ENCODE measurements at places on chromosomes 7 and 10.
A peak's percentile ranks its signal among the peaks of the same experiment; 100 is the strongest.

DNA sequence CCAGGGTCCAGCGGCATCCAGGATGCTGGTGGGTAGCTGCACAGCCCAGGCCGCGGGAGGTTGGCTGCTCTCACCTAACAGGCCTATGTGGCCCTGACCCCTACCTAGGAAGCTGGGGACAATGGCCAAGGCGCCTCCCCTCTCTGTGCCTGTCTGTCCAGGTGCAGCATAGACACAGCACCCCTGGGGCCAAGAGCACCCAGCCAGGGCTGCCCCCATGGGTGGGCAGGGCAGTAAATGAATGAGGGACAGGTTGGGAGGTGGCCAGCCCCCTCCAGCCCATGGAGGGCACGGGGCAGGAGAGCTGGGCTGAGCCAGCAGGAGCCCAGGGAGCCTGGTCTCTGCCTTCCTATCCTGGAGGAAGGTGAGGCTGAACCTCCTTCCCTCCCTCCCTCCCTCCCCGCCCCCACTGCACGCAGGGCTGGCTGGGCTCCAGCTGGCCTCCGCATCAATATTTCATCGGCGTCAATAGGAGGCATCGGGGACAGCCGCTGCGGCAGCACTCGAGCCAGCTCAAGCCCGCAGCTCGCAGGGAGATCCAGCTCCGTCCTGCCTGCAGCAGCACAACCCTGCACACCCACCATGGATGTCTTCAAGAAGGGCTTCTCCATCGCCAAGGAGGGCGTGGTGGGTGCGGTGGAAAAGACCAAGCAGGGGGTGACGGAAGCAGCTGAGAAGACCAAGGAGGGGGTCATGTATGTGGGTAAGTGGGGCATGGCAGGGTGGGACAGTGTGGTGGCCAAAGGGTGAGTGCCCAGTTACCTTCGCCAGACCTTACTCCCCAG, at the start of gene SNCG:
SNCG (plus strand) TSS at position 484 of the 785 bp plus-strand sequence; CDS start at position 583, 99 bp downstream.
- DNase-seq, result peak; percentile 85

- DNase-seq, result no peak
Measured at GRCh38 chr10:104090611-104091010, 4.9 kb upstream of the COL17A1 start.

DNA sequence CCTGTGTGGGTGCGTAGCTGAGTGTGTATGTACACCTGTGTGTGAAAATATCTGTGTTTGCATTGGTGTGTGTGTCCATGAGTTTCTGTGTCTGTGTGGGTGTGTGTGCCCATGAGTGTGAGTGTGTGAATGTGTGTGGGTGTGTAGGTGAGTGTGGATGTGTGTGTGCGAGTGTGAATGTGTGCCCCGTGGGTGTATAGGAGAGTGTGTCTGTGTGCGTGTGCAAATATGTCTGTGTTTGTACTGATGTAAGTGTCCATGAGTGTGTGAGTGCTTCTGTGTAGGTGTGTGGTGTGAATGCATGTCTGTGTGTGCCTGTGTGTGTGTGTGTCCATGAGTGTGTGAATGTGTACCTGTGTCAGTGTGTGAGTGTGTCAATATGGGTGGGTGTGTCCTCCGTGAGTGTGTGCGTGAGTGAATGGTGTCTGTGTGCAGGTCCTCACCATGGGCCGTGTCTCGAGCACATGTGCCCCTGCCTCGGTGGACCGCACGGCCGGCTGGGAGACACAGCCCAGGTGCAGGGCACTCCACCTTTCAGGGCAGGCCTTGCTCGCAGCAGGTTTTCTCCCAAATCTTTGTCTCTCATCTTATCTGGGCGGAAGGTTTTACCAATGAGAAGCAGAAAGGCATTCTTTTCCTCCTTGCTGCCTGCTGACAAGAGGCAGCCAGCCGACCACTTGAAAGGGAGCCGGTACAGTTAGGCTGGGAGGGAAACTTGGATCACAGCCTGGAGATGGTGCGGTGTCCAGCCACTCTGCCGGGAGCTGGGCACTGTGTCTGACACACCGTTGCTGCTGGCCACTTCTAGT, 107.1 kb upstream of the FAM20C start:
- no peak for DNase-seq

DNA sequence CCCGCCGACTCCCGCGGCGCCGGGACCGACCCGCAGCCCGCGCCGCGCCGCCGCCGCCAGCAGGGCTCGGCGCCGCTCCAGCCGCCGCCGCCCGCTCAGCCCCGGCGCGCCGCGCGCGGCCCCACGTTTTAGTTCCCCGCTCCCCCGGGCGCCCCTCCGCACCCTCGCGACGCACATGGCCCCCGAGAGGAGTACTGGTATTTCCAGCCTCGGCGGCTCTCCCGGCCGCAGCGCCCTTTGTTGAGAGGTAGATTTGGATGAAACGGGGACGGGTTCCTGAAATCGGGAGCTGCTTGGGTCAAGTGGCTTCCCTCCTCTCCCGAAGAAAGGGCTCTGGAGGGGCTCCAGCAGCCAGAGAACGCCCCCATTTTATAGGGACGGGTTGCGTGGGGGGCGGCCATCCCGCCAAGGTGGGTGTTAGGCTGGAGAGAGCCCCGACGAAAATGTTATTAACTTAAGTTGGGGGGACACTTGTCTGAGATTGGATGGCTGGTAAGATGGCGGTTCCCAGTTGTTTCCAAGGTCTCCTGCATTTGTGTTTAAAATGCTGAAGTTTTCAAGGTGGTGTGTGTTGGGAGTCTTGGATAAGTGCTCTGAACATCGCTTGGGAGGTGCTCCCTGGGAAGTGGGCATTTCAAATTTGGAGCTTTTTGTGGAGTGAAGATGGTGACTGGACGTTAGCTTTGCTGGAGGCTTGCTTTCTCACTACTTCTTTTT, 1.2 kb downstream of the BMI1 start:
- DNase-seq, result no peak

DNA sequence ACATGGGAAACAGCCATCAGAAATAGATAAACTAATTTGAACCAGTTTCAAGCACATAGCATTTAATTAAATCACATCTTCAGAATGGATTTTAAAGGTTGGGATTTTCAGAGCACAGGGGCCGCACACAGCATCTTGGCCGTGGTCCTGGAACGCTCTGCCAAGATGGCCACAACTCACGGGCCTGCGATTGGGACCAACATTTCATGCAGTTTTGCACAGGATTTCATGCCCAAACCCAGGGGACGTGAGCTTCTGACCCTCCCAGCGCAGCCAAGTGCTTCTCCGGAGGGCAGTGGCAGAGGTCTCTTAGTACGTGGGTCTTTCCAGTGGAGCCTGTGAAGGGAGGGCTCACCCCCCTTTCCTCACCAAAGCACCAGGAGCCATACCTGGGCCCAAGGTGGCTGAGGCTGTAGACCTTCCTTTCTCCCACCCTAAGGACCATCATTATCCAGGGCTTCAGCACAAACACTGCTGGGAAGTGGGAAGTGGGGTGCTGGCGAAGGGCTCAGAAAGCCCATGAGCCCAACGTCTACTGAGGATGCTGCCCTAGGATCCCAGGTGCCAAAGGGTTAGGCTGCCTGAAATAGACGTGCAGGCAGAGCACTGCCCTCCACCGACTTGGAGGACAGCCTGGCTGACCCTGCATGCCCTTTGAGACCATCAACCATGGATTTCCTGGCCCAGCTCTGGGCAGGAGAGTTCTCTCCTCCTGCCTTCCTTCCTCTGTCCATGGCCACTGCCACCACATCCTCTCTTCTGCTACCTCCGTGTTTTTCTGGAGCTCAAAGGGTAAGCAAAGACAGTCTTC, 611.2 kb upstream of the MGMT start:
- DNase-seq, result no peak

GRCh38 chr10:96830511-96831199, 1.4 kb upstream of the LCOR start:
- no peak for DNase-seq

- DNase-seq, result no peak
Measured at GRCh38 chr10:126239844-126240243, 148.4 kb downstream of the ADAM12 start.

GRCh38 chr7:96416116-96416515, 94.2 kb upstream of the SLC25A13 start:
- no peak for DNase-seq

- no peak for DNase-seq
Measured at GRCh38 chr7:143882020-143882603, 19.9 kb downstream of the TCAF1 start.

- no peak for DNase-seq
Measured at GRCh38 chr10:59754951-59755350, 1.7 kb upstream of the MRLN start.

DNA sequence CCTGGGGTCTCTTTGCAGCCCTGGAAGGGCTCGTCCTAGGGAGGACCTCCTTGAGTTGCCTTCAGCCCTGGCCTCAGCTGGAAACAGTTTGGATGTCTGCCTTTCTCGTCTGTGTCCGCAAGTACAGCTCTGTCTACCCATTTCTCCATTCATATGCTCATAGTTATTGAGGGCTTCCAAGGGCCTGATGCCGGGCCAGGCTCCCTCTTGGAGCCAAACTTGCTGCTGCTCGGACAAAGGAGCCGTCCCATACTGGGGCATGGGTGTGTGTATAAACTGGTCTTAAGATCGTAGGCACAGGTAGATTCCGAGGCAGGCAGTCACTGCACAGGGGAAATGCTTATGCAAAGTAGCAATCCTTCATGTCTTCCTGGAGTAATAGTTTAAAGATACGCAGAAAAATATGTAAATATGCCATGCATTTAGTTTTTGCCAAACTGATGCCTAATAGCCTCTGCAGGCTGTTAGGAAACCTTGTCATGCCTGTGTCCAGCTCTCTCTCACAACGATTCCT, 117.0 kb upstream of the BTBD16 start:
- DNase-seq, result no peak

- DNase-seq, result no peak
Measured at GRCh38 chr7:42877862-42878261, 34.0 kb downstream of the C7orf25 start.

GRCh38 chr10:120328647-120329046, 128.4 kb upstream of the PLPP4 start:
- no peak for DNase-seq

DNA sequence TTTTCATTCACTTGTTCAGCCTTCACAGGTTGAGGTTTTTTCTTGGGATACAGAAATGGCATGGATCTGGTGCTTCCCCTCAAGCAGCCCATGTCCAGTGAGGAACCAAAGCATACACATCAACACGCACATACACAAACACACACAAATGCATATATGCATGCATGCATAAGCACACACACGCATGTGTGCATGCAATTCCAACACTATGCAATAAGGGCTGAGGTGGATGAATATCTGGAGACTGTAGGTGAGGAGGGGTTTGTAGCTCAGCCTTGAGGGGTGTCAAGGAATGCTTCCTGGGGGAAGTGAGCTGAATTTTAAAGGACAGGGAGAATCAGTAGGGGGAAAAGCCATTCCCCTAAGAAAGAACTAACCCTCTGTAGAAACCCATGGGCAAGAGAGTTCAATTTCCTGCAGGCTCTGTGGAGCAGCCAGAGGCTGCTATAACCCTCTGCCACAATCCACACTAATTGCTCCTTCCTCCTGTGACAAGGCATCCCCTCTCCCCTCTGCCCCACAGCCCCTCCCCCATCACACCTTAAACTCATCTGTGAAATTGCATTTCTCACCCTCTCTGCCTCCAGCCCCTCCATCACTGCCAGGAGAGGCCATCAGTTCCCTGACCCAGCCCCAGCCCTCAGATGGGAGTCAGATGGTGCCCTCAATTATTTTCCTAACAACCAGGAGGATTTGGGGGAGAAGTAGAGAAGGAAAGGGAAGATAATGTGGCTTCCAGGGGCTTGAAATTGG, 316.4 kb downstream of the RPS24 start:
- no peak for DNase-seq

DNA sequence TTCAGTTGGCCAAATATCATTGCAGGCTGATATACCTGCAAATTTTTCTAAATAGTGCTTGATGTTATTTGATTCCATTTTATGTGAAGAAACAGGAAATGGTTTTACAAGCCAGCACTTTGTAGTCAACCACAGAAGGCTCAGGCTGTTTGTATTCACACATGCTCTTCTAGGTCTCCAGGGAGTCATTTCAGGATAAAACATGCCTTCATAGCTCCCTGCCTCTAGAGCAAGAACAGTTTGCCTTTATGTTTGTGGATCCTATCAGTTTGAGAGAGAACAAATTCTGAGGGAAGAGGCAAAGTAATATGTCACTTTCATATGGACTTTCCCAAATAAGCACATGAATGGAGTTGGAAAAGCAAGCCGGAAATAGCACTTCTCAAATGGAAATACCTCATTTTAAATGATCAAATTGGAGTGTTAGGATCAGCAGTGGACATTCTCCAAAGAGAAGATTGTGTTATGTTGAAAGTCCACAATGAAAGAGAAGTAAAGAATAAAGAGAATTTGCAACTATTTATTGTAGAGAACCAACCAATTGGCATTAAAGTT, 277.6 kb downstream of the KCND2 start:
- DNase-seq, result no peak

GRCh38 chr10:117830205-117830604, 216.5 kb downstream of the RAB11FIP2 start:
- DNase-seq, result no peak

GRCh38 chr7:128941946-128942526, 4.3 kb downstream of the IRF5 start:
- DNase-seq, result no peak

- DNase-seq, result no peak
Measured at GRCh38 chr7:70935311-70935710, 196.6 kb upstream of the GALNT17 start.

All from chondrocyte (in vitro differentiated cells).